ENCODE measurements at places on chromosomes 2 and 18. TPM values are rescaled to one million over a fixed set of nuclear protein-coding genes. Genes with fewer than 3 reads are reported as not detected.

DNA sequence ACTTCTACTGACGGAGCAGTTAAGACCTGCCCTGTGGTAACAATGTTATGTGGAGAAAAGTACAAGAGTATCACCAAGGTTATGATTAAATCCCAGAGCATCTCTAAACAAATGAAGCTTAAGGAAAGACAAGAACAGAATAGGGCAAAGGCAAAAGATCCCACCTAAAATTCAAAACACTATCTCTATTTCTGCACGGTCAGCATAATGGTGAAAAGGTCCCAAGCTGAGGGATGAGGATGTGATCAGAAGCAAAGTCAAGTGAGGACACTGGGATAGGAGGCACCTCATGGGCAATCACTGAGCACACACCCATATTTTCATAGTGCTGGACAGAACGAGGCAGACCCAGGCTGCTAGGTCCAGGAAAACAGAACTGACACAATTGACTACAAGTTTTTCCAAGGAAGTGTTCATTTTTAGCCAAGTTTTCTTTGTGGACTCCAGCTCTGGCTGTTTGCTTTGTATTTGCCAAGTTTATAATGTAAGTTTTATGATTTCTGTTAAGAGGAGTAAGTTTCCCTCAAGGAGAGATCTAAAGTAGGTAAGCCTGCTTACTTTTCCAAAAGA, 77.8 kb downstream of the NCKAP5 start:
- H3K4me1 ChIP-seq, result peaks cover 18% of the 10 kb centered on the region
- H3K27ac ChIP-seq, result peak overlapping the region; percentile 56
- no peak for DNase-seq
- H3K36me3 ChIP-seq, result no peaks in the 10 kb centered on the region
- no peaks in the 10 kb centered on the region for H3K27me3 ChIP-seq

- no peaks in the 10 kb centered on the region for H3K36me3 ChIP-seq
- no peak for DNase-seq
- H3K4me1 ChIP-seq, result no peaks in the 10 kb centered on the region
- no peak overlapping the region for H3K27ac ChIP-seq
Measured at GRCh38 chr2:213451542-213452239, 167.4 kb downstream of the SPAG16 start.

DNA sequence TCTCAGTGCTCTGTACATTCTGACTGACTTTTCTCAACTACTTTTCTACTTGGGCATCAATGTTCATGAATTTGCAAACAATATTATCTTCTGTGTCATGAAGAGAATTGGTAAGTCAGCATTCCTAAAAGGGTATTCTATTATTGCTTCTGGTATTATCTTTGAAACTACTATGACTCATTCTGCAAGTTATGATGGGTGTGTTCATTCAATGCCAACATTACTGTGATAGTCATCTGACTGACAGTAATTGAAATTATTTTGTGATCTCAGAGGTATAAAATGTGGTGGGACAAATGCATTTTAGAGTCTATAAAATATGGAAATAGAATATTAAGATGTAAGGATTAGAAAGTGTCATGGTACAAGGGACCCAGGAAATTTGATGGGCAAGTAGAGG, 736.0 kb upstream of the CELF4 start:
- H3K27me3 ChIP-seq, result no peaks in the 10 kb centered on the region
- H3K4me1 ChIP-seq, result no peaks in the 10 kb centered on the region
- DNase-seq, result no peak
- no peak overlapping the region for H3K27ac ChIP-seq

- no peak for DNase-seq
- no peaks in the 10 kb centered on the region for H3K27me3 ChIP-seq
- no peak overlapping the region for H3K27ac ChIP-seq
- H3K36me3 ChIP-seq, result no peaks in the 10 kb centered on the region
Measured at GRCh38 chr2:113124181-113124961, 3.0 kb upstream of the IL1RN start.

RNU2-63P gene
- total RNA-seq, result not detected
